Activated naive CD4-positive, alpha-beta T cell treated with Interleukin-2 at 50 U/mL for 16 hours (primary cell): ENCODE measurements at places on chromosomes 1 and 21.
A peak's percentile ranks its signal among the peaks of the same experiment; 100 is the strongest.

- no peak for DNase-seq
Measured at GRCh38 chr1:92921031-92922023, 39.9 kb downstream of the DIPK1A start.

DNA sequence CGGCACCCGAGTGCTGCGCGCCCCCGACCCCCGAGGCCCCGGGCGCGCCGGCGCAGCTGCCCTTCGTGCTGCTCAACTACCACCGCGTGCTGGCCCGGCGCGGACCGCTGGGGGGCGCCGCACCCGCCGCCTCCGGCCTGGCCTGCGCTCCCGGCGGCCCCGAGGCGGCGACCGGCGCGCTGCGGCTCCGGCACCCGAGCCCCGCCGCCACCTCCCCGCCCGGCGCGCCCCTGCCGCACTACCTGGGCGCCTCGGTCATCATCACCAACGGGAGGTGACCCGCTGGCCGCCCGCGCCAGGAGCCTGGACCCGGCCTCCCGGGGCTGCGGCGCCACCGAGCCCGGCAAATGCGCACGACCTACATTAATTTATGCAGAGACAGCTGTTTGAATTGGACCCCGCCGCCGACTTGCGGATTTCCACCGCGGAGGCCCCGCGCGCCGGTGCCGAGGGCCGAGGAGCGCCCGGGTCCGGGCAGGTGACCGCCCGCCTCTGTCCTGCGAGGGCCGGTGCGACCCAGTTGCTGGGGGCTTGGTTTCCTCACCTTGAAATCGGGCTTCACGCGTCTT is 49.0 kb downstream of the SIM2 start:
- DNase-seq, result peak; percentile 40

- DNase-seq, result no peak
Measured at GRCh38 chr1:22521692-22522091, 41.6 kb upstream of the EPHA8 start.

DNA sequence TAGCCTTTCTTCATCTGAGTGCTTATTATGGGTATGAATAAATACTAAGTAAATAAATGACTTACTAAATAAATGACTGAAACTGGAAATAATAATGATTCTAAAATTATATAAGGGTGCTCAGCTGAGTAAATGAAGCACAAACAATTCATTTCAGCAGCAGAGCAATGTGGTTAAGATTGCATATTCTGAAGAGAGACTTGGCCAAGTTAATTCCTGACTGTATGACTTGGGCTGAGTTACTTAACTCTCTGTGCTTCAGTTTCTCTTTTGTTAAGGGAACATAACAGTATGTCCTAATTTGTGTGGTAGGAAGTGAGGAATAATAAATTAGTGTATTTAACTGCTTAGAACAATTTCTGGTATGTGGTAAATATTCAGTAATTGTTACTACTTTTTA is 19.1 kb downstream of the AGL start:
- no peak for DNase-seq

DNA sequence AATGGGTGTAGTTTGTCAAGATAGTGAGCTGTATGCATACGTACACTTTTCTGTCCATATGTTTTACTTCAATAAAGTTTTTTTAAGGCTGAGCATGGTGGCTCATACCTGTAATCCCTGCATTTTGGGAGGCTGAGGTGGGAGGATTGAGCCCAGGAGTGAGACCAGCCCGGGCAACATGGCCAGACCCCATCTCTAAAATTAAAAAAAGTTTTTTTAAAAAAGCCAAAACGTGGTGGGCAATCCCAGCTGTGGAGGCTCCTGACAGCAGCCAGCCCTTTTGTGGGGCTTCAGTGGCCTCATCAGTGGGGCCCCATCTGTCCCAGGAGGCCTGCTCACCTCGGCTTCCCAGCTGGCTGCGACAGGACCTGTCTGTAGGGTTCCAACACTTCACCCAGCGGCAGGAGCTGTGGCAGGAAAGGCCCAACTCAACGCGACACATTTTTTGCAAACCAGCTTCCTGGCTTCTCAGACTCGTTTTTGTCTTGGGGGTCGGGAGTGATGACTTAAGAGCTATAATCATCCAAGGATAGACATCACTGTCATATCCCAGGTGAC is 56.9 kb upstream of the LBR start:
- no peak for DNase-seq

- DNase-seq, result no peak
Measured at GRCh38 chr1:204591473-204592090, 75.4 kb downstream of the MDM4 start.

- DNase-seq, result peak; percentile 19
Measured at GRCh38 chr1:186374303-186375151, 526 bp downstream of the TPR start.

DNA sequence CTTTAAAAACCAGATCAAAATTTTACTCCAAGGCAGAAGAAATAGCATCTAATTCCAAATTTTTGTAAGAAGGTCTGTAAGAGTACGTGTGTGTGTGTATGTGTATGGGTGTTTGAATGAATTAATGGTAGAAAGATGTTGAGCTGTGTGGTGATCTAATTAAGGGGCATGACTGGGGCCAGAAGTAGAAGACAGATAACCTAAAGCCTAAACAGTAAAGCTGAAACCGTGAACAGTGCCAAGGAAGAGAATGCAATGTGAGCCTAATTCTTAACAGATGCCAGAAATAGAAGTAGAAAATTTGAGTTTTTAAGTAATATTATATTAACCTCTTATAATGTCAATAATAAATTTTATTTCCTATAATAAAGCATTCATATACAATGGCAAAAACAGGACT is 38.2 kb downstream of the BRINP3 start:
- no peak for DNase-seq

- no peak for DNase-seq
Measured at GRCh38 chr1:181184621-181185020, 96.1 kb downstream of the IER5 start.

- DNase-seq, result no peak
Measured at GRCh38 chr1:52264530-52265115, 101.4 kb downstream of the CC2D1B start.

DNA sequence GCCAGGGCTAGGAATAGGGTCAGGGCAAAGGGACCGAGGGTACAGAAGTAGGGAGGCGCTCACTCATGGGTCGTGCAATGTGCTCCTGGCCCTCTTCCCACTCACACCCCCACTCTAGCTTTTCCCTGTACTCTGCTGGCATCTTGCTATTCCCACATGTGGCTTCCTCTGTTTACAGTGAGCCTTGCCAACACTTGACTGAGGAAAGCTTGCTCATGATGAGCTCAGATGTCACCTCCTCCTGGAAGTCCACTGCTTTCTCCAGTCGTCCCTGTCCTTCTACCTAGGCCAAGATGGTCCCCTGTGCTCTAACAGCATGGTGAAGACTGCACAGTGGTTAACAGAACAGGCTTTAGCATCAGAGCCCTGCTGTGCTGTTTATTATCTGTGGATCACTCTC is 8.0 kb upstream of the RIMS3 start:
- no peak for DNase-seq

GRCh38 chr1:115545791-115546733 is 95.7 kb upstream of the VANGL1 start:
- no peak for DNase-seq

DNA sequence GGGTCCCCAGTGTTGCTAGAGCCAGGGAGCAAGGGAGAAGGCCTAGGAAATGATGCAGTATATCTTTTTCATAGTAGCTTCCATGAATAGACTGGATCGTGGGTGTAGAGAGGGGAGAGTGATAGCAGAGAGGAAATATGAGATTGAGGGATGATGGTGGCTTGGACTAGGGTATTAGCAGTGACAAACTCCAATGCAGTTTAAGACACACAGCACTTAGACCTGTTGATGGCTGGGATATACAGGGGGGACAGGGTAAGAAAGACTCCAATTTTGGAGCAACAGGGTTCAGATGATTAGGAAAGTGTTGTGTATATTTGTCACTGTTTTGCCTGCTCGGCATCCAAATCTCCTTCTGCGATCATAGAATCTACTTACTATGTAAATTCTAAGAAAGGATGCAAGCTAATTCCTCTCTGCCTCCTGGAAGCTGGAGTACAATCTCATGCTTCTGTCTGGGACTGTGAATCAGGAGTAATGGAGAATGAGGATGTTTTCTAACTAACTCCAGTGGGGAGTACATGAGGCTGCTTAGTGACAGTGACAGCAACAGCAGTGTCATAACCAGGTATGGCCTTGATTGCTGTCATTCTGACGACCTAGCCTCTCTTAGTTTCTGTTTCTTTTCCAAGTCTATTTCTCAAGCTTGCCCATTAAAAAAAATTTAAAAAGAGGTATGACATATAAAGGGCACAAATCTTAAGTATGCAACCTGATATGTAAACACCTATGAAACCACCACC is 47.5 kb downstream of the SYDE2 start:
- DNase-seq, result no peak

GRCh38 chr1:43454270-43455011 is 710 bp upstream of the HYI start:
- DNase-seq, result peak; percentile 61

DNA sequence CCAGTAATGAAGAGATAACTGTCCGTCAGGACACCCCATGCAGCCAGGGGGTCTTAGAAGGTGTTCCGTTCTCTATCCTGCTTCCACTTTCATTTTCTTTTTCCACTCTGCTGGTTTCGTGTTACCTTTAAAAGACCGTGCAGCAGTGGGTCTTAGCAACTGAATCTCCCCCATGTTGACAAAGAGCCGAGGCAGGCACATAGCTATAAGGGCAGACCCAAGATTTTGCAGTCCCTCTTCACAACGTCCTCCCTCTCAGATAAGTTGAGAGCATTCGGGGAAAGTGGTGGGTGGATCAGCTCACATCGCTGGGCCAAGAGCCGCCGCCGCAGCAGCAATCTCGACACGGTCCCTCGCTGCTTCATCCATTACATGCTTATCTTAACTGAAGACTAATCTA is 355.5 kb downstream of the LMO4 start:
- no peak for DNase-seq

DNA sequence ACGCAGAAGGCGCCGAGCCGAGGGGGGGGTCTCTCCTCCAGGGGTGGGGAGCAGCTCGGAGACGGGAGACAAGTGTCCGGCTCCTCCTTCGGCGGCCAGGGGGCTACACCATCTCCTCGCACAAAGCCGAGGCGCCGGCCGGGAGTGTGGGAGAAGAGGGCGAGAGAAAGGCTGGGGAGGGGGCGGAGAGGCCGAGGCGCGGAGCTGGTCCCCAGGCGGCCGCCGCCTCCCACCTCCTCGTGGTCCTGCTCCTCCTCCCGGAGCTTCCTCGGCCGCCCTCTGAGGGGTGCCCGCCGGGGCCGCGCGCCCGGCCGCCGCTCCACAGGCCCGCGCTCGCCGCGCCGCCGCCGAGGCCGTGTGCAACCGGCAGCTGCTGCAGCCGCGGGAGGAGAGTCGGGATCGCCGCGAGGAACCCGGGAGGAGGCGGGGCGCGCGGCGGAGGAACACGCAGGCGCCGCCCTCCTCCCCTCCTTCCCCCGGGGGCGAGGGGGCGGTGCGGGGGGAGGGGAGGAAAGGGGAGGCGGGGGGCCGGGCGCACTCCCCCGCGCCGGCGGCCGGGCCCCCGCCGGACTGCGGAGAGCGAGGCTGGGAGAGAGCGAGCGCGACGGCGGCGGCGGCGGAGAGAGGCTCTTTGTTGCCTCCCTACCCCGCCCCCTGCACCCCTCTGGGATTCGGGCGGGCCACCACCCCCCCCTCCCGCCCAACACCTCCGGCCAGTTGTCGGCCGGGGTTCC is at the start of gene ENAH:
TSS of gene ENAH (minus strand) at position 395 of the 734 bp plus-strand sequence. CDS start 433 bp downstream, outside the sequence.
- DNase-seq, result peak; percentile 40

DNA sequence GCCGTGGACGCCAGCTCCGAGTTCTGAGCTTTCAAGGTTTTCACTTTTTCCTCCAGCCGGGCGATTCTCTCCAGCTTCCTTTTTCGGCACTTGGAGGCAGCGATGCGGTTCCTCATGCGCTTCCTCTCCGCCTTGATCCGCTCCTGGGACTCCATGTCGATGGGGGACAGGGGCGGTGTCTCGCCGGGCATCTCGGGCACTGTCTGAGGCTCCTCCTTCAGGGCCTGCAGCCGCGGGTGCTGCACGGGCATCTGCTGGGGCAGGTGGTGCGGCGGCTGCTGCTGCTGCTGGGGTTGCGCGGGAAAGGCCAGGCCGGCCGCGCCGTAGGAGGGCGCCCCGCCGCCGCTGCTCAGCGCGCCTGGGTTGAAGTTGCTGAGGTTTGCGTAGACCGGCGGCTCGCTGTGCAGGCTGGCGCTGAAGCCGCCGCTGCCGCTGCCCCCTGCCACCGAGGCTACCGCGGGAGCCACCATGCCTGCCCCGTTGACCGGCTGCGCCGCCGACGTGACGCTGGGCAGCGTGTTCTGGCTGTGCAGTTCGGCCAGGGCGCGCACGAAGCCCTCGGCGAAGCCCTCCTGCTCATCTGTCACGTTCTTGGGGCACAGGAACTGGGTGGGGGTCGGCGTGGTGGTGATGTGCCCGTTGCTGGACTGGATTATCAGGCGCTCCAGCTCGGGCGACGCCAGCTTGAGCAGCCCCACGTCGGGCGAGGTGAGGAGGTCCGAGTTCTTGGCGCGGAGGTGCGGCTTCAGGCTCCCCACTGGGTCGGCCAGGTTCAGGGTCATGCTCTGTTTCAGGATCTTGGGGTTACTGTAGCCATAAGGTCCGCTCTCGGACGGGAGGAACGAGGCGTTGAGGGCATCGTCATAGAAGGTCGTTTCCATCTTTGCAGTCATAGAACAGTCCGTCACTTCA is 1.4 kb downstream of the JUN start:
- peak; percentile 59 for DNase-seq

DNA sequence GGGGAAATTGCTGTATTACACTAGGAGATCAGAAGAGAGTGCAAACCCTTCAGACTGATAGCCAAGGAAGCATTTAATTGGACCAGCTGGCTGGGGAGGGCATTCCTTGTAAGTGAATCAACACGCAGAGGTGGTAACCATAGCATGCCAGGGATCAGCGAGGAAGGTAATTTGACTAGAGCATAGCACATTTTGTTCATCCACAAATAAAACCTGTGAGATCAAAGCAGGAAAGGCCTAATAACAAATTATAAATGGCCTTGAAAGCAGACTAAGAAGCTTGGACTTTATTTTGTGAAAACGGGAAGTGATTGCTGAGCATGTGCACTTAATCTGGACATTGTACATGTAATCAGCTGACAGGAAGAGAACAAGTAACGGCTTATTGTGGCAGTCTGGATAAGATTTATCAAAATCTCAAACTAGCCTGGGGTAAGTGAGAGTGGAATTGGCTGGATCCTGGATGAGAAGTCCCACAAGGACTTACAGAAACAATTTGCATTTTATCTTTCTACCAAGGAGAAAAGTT is 11.7 kb upstream of the CD55 start:
- no peak for DNase-seq

DNA sequence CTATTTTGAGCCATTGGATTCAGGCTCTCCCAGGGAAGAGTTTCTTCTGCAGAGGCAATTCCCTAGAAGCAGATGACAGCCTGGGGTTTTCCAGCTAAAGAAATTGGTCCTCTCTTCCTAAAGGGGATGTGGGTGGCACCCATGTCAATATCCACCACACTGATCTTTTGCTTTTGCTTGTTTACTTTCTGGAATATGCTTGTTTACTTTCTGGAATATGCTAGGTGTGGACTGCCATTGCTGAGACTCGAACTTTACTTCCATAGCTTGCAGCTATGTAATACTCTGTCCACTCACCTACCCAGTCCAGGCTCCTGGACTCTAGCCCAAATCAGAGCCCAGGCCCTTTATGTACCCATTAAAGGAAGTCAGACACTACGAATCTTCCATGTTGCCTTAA is 92.1 kb upstream of the SMYD2 start:
- DNase-seq, result no peak

- no peak for DNase-seq
Measured at GRCh38 chr1:116516631-116517030, 54.2 kb downstream of the CD58 start.

GRCh38 chr1:65812065-65812464 is 19.4 kb downstream of the PDE4B start:
- peak; percentile 55 for DNase-seq
